ENCODE measurements at places on chromosomes 2 and 18.

DNA sequence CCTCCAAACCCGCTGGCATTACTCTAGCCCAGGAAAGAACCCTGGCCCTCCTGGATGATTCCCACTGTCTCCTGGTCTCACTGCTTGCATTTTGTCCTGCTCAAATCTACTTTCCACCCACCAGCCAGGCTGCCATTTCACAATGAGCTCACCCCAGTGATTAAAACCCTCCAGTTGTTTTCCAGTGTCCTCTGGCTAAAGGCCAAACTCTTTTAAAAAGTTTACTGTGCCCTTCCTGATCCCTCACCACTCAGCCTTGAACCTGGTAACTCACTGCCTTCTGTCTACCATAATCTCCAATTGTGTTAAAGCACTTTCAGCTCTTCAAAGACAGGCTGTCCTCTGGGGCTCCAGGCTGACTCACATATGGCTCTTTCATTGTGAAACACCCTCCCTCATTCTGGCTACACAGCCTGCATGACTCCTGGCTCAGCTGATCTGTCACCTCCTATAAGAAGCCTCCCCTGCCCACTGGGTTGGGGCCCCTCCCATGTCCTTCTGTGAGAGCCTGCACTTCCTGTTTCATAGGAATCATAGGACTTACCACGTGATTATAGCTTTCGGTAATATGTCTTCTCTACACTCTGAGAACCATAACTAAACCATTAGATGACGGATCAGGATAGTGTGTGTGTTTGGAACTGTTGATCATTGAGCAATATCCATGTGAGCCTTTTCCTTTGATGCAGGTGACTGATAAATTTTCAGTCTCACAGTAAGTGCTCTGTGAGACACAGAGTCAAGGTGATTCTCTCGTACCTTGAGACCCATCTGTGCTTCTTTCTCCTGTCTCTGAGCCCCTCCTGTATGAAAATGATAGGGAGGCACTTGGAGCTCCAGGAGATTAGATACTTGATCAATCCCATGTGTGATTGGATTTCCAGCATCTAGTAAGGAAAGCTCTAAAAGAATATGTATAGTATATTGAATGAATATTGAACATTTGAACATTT is 590.8 kb upstream of the ID2 start:
- DNase-seq, result peak; percentile 72

DNA sequence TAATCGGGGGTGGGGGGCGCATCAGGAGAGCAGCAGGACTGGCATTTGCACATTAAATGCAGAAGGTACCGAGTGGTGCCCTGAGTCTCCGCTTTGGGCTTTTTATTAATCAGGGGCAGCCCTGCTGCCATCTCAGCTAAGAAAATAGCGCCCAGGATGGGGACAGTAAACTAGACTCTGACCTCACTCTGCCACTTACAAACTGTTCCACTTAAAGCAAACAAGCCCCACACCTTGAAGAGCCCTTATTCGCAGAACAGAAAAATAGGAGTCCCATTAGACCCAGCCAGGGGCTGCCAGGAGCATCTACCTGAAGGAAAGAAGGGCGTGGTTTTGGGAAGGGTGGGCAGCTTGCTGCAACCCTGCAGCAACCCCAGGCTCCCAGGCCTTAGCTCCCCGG is 165.3 kb downstream of the TNS1 start:
- no peak for DNase-seq

DNA sequence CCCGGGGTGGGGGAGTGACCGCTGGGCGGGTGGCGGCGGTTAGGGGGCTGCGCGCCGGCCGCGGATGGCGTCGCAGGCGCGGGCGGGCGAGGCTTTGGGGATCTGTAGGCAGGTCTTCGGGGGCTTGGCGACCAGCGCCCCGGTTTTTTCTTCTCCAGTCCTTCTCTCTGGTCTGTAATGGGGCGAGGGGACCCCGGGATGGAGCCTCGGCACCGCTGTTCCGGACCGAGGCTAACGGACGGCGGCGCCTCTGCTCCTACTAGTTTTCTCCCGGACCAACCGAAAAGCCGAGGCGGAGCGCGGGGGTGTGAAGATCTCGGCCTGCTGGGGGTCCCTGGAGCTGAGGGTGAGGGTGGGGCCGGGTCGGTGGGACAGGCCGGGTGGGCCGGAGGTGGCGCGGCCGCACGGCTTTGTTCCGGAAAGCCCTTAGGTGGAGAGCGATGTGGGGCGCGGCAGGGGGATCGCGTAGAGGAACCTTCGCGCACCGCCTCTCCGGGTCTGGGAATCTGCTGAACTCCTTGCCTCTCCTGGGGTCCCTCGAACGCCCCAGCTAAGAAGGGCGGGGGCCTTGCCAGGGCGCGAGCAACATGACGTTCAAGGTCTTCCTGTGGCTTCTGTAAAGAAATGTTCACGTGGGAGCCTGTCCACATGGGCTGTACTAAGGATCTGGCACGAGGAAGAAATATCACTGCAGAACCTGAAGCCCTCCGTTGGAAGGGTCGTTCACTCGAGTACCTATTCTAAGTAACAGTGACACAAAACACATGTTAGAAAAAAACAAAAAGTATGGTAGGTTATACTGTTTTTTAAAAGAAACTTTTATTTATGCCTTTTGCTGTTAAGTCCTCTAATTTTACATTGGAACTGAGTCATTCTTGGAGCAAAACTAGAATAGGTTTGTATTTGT is 861 bp downstream of the SLC39A10 start:
- DNase-seq, result no peak

DNA sequence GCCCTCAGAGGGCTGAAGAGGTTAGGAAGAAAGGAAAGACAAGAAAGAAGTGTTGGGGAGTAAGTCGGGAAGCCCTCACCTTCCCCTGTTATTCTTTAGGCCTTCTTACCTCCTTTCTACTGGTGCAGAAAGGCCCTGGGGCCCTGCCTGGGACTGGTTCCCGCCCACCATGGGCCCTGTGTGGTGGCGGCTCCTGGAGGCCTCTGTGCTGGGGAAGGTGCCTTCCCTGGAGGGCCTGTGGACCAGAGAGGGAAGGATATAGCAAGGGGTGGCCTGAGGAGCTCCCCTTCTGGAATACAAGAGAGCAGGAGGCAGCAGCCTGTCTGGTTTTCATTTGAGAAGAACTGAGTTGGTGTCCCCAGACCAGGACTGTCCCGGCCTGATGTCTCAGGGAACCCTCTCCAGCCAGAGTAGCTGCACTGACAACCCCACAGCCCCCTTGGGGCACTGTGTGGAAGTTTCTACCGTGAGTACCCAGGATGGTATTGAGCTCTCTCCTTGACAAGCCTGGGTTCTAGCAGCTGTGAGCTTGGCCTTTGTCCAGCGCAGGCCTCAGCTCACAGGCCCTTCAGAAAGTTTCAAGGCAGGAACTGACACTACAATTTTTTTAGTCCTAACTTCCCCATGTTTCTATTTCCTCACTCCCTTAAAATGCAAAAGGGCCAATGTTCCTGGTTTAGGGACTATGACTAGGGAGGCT is 47.1 kb downstream of the EFR3B start:
- DNase-seq, result no peak

All from COLO829 (cell line).